Activated CD8-positive, alpha-beta memory T cell treated with anti-CD3 and anti-CD28 coated beads for 24 hours (primary cell): ENCODE measurements at places on chromosomes 11 and 22.
A peak's percentile ranks its signal among the peaks of the same experiment; 100 is the strongest.

DNA sequence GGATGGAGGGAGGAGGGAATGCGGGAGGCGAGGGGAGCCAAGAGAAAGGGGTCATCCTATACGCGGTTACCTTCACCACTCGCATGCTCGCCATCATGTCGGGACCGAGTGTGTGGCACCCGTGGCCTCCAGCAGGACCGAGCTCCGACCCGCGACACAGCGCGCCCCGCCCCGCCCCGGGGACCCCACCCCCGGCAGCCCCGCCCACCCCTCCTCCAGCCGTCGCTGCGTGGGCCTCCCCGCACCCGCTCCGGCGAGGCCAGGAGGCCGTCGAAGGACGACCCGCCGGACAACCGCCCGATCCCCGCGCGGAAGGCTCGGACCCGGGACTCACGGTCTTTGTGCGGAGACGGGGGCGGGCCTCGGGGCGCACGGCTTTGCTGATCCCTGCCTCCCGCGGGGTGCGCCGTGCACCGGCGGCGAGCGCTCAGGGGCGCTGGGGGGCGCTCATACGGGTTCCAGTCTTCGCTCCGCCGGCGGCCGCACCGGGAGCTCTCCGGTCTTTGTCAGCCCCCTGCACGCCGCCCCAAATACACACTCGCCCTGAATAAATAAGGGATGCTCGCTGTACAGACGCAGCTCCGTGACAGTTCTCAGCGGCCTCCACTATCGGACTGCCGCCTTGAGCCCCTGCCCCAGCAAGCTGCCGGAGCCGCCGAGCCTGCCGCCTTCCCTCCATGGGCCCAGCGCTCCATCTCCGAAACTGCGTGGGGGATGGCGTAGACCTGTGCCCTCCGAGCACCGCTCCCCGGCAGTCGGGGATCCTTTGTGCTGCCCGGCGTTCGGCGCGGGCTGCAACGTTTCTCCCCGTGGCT, at the start of gene UBE2L6:
Gene UBE2L6, minus strand, starts transcription at position 158 of the 815 bp plus-strand sequence. Its CDS starts 61 bp downstream, at position 97.
- peak; percentile 88 for DNase-seq

- no peak for DNase-seq
These were observed 62.7 kb upstream of the FTH1 start for GRCh38 chr11:62030071-62030684.

- DNase-seq, result no peak
These were observed 1098.6 kb upstream of the CCDC90B start for GRCh38 chr11:84384731-84385130.

DNA sequence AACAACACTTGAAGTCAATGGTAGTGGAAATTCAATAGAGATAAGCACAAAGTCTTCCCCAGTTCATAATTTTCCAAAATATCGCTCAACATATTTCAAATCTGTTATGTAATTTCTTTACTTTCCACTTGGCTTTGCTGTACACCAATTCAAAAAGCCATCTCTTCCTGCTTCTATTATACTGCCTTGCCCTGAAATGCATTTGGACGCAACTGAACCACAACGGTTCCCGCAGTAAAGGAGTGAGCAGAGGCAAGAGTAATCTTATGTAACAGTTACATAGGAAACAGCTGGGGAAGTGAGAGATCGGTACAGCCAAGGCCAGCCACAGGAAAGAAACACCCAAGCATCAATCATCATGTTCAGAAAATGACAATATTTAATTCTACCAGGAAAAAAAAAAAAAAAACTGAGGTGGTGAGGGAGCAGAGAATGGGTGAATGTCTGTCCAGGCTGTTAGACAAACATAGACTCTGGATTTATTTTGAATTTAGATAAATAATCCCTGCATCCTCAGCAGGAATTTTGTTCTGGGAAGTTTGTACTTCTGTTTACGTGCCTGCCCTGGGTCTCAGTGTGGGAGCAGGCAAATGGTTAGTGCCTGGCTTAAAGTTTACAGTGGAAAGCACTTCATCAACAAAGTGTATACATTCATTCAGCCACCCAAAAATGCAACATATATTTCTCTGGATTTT, 392.2 kb downstream of the ETS1 start:
- DNase-seq, result no peak

DNA sequence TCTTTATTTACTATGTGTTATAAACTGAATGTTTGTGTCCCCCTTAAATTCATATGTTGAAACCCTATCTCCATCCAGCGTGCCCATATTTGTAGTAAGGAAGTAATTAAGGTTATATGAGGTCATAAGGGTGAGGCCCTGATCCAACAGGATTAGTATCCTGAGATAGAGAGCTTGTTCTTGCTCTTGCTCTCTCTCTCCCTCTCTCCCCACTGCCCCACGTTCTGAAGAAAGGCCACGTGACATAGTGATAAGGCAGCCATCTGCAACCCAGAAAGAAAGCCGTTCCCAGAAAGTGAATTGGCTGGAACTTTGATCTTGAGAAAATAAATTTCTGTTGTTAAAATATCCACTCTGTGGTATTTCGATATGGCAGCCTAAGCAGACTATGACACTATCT, 212.5 kb downstream of the SWAP70 start:
- DNase-seq, result no peak

GRCh38 chr22:24353121-24353520, 74.3 kb upstream of the ADORA2A start:
- DNase-seq, result no peak

GRCh38 chr11:124108156-124108555, 7.1 kb upstream of the VWA5A start:
- no peak for DNase-seq

GRCh38 chr11:75077316-75077715, 19.4 kb downstream of the OR2AT4 start:
- DNase-seq, result no peak

DNA sequence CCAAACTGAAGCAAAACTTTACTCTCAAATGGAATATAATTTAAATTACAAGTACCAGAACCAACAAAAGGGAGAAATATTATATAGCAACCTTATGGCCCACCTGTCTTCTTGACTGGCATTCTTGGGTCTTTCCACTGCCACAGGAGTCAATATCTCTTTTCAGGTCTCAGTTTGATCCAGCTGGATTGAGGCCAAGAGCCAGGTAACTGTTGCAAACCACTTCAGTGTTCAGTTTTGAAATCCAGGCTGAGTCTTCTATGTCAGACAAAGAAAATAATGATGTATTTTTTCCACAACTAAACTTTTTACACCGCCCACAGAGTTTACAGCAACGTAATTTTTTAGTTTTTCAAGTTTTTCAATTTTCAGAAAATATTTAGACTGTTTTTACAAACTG, 648 bp downstream of the DLG2 start:
- no peak for DNase-seq

GRCh38 chr22:38097058-38097457, 13.1 kb upstream of the SLC16A8 start:
- no peak for DNase-seq

- peak; percentile 68 for DNase-seq
These were observed 94.2 kb upstream of the TBCEL start for GRCh38 chr11:120929664-120930154.

GRCh38 chr11:113022262-113022661, 61.0 kb downstream of the NCAM1 start:
- DNase-seq, result no peak

DNA sequence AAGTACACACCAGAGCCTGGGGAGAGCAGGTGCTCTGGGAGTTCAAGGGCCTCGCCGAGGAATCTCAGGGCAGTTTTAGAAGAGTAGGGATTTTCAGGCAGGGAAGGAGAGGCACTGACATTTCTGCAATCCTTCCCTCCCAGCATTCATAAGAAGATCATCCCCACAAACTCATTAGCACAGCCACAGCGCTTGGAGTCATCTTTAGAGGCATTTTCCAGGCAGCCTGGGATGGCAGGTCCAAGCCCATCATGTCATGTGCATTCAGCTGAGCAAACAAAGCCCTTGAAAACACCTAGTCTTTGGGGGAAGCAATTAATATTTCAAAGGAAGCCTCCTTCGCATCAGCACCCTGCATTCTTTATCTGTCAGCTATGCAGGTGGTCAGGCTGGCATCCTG, 43.8 kb downstream of the MAP6 start:
- DNase-seq, result no peak

DNA sequence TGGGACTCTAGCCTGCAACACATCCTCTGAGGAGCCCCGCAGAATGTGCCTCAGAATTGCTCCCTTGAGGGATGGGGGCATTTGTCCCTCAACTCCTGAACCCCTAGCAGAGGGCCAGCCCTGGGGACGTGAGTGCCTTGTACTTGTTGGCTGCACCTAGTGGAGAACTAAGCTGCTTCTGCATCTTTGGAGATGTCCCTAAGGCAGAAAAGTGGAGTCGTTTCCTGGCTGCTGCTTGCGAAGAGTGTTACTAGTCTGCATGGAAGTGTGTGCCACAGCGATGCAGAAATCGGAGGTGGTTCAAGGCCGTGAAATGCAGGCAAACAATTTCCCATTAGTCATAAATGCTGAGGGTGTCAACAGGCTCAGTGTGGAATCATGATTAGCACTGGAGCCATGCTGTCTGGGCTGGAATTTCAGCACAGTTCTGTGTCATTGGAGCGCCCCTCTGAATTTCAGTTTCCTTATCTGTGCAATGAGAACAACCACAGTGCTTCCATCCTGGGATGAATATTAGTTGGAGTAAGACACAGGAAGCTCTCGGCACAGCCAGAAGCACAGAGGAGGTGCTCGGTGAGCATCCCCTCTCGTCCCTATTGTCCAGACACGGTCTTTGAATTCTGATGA, 56.5 kb downstream of the MIAT start:
- no peak for DNase-seq

DNA sequence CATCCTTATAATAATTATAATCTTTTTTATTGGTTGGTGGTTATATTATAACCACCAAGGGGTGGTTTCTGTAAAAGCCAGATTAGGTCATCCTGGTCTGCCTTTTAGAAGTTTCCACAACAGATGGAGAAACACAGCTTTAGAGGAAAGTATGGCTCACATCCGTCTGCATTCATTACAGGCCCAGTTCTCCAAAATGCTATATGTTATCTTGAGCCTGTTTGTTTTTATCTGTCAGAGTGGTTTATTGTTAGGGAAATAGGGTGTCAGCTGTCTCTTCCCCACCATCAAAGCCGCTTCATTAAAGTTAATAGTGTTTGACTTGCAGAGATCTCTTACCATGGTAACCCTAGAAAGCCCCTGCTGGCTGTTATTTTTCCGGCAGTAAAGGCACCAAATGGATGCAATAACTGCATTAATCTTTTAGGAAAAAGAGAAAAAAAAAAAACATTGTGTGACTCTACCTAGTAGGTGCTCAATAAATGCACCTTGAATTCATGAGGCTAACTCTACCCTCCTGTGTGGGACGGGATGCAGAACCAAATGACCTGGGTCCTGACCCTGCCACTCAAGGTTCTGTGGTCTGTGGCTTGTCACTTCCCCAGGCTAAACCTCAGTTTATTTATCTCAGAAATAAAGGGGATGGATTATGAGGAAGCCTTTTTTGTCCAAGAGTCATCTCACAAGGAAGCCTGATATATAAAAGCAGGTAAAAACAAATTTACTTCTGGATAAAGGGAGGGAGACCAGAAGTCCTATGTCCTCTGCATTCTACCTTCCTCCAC, 118.3 kb downstream of the WT1 start:
- DNase-seq, result no peak

GRCh38 chr11:130886704-130887103, 29.6 kb downstream of the SNX19 start:
- DNase-seq, result no peak

DNA sequence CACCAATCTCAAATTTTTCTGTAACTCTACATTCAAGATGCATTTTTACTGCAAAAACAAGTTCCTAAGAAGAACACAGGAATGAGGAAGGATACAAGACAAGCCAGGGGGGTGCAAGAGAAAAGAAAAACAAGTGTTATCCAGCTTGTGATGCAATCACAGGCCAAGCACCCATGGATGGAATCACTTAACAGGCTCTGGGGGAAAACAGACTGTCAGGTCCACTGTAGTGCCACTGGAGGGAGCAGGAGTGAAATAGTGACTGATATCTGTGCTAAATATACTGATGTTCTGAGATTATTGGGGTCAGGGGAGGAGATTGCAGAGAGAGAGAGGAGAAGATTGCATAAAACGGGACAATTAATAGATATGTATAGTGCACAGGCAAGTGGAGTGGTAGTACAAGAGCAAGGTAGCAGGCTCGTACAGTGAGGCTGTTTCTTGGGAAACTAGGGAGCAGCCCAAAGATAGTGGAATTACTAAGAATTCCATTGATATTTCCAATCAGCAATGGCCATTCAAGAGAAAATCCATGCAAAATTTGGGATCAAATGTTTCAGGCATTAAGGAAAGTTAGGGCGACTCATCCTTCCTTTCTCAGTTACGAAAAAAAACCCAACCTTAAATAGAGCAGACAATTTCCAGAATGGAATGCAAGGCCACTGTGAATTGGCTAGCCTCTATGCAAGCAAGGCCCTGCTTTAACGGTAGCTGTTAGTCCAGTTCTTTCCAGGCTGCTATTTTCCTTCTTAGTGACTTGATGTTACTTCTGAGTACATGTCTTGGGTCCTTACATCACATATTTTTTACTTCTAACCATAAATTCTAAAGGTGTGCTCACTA, 52.2 kb upstream of the CEP126 start:
- DNase-seq, result no peak

GRCh38 chr11:18836417-18836816, 44.8 kb upstream of the PTPN5 start:
- no peak for DNase-seq

GRCh38 chr11:72947229-72947628, 133.0 kb downstream of the ATG16L2 start:
- no peak for DNase-seq

DNA sequence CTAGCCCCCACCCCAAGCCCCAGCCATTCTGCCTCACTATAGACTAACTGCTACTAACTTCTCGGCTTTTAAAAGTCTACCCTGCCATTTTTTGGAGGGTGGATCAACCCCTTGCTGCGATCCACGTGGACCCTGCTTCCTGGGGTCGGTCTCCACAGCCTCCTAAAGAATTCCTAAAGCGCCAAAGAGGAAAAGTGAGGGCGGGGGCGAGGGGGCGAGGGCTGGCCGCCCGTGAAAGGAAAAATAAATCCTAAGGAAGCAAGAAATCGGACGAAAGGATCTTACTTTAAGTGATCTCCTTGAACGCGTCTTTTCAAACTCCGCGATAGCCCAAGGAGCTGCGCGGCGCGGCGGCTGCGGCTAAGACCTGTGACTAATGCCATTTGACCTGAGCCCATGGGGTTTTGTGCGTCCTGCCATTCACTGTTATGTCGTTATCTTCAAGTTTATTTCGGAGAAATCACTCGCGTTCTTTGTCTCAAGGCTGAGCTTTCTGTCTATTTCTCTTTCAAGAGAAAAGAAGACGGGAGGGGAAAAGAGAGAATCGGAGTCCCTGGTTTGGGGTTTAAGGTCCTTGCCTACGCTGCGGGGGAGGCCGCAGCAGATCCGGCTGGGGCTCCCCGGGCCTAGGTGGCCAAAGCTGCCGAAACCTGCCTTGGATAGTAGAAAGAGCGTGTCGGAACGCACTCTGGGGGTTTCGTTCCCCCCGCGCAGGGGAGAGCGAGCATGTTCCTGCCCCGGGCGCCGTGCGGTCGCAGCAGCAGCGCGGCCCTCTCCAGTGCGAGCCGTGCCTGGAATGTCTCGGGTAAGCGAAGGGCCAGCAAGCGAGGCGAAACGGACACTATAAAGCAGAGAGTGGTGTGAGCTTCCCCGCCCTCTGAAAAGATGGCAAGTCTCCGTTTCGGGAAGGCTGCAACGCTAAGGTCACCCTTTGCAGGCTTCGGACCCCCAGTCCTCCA, 2.8 kb upstream of the DBX1 start:
- DNase-seq, result peak; percentile 59

- DNase-seq, result no peak
These were observed 45.1 kb downstream of the C11orf96 start for GRCh38 chr11:43987384-43988039.

GRCh38 chr11:62728171-62728988, at the start of gene TTC9C:
Gene TTC9C, plus strand, starts transcription at chr11:62728486. Its CDS starts 363 bp downstream, at chr11:62728849.
- DNase-seq, result peak; percentile 90
